ENCODE measurements at places on chromosomes 16 and 17.
A peak's percentile ranks its signal among the peaks of the same experiment; 100 is the strongest.

DNA sequence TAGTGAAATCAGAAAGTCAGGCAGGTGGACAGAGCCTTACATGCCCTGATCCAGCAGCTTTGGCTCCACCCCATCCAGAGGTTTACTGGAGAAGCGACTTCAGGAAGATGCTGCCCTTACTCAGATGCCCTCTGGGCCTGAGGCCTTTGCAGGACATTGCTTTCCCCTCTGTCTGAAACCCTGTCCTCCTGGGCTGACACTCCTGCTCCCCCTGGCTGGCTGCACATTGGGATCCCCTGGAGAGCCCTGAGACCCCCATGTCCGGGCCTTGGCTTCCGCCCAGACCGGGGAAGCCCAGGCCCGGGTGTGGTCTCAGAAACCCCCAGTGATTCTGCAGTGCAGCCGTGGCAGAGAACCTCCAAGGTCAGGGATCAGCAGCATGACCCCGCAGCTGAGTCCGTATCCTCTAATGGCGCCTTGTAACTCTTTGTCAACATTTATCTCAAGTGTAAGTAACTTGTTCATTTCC lies 36.6 kb downstream of the BCO1 start:
- no peak for DNase-seq

GRCh38 chr16:75494661-75495075 lies 573 bp downstream of the CHST6 start:
- no peak for DNase-seq

- DNase-seq, result no peak
Observed at GRCh38 chr16:74760007-74760767, 14.4 kb downstream of the FA2H start.

DNA sequence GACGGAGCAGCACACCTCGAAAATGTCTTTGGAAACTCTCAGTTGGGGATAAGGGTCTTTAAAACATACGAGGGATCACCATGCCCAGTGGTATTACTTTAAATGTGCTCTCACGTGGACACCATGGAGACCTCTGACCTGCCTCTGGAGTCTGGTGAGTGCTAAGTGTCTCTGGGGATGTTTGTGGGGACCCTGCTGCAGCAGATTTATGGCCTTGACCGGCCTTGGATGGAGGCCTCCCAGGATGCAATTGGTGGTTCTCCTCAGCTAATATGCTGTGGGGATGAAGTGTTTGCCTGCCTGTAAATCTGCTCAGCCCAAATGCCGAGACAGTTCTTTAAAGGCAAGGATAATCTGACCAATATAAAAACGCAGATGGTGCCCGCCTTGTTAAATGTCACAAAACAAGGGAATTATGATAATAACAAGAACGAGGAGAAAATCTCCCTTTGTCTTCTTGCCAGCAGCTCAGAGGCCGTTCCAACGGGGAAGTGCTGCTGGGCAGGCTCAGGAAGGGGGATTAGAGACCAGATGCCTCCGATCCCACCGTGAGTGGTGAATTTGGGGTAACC lies 154.4 kb downstream of the ABCC12 start:
- no peak for DNase-seq

GRCh38 chr16:71242601-71243000 lies 12.1 kb upstream of the HYDIN start:
- DNase-seq, result no peak

- no peak for DNase-seq
Observed at GRCh38 chr16:11367483-11367906, 22.2 kb downstream of the RMI2 start.

GRCh38 chr17:65485388-65486299 lies 75.8 kb downstream of the AXIN2 start:
- DNase-seq, result no peak

DNA sequence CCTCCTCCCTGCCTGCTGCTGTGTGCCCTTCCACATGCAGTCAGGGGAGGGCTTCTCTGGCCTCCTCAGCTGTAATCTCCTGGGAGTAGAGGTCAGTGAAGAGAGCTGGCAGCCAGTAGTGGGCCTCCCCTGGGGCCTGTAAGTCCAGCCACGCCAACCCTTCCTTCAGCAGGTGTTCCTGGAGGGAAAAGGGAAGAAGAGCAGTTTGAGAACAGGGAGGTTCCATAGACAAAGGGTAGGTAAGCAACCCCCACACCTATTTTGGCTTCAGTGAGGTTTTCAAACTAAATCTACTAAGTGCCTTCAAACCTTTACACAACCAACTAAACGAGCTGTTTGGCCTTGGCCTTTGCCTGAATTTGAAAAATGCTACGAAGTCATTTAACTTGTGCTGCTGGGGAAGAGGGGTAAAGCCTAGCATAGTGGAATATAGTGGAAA lies 14.2 kb downstream of the SNF8 start:
- DNase-seq, result no peak

DNA sequence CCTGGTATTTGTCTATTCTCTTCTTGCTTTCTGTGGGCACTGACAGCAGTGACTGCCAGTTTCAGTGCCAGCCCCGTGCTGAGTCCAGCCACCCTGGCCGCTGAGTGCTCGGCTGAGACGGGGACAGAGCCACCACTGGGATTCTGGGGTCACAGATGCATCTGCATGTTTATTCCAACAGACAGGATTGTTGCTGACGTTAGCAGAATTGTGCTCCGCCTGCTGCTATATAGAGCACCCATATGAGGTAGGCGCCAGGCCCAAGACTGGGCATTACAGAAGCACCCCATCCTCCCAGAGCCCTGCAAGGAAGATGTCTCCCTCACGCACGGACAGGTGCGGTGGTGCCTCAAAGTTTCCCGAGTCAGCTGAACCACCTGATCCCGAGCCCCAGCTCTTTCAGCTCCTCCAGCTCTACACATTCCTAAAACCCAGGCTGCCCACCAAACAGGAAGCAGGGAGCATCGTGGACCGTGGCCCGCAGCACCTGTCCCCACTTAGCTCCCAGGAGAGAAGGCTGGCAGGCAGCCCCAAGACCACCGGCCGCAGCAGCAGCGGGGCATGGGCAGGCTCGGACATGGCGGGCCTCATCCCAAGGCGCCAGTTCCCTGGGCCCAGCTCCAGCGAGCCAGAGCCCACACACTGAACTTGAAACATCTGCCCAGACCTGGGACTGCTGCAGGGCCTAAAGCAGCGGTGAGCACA lies 44.9 kb upstream of the RASD1 start:
- DNase-seq, result no peak

DNA sequence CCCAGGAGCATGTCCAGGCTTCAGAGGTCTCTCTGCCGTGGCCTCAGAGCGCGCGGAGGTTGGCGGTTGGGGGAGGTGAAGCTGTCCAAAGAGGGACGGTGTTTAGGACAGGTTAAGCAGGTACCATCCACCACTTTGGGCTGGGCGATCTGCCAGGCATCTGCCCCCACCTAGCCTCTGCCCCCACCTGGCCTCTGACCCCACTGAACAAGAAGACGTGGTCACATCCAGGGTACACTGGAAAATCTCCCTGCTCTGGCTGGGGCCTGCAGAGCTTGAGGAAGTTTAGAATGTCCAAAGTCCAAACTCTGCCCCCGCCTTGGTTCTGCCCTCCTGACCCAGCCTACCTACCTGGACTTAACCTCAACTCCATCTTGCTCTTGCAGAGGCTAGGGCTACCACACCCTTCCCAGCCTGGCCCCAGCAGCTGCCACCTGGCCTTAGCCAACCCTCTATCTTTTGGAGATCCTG lies 1.6 kb downstream of the ITGA3 start:
- DNase-seq, result no peak

GRCh38 chr17:43372273-43372911 lies 26.4 kb upstream of the ARL4D start:
- DNase-seq, result peak; percentile 59

- DNase-seq, result no peak
Observed at GRCh38 chr16:66513111-66513723, 36.7 kb downstream of the TK2 start.

DNA sequence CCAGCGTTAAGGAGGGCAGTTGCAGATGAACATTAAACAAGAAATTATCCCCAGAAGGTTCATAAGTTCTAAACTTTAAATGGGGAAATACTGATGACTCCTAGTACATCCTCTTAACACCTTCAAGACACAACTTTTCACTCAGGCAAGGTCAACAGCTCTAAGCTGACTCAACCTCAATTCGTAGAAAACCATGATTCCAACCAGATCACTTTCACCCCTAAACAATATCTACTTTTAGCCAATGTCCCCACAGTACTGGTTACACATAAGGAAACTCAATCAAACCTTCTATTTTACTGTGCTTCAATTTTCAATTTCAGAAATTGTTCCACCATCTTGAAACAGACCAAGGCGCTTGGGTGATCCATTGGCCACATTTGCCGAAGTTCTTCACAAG lies 2.3 kb downstream of the CDYL2 start:
- DNase-seq, result no peak

DNA sequence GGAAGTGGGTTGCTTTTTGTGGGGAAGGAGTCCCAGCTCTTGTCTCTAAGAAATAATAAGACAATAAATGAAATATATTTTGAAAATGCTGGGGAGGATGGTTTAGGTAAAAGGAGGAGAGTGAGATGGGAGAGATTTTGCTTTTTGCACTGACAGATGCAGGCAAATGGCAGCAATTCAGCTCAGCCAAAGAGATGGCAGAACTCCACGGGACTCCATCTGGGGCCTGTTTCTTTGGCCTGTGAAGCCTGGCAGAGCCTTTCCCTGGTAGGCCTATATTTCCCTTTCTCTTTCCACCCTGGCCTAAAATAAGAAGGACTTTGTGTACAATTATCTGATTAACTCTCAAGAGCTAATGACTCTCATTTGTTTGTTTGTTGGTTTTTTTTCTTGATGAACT lies 1525.1 kb downstream of the CDH11 start:
- DNase-seq, result no peak

GRCh38 chr16:78323315-78323714 lies 223.9 kb downstream of the WWOX start:
- DNase-seq, result no peak

DNA sequence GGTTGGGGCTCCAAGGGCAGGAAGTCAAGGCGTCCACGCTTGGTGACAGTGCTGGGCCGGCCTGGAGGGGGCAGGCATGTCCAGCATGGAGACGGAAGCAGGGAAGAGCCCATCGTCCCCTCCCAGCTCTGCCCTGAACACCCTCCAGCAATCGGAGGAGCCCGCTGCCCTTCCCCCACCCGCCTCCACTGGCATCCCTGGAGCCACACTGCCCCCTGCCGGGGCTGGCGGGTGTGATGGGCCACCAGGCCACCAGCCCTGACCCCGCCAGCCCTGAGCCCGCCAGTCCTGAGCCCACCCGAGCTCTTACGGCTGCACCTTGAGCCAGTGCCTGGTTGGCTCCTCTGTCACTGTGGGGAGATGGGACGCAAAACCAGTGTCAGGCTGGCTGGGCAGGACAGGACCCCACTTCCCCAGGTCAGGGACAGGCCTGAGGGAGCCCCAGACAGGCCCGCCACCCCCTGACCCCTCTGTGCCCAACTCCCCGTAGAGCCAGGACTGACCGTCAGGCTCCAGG lies 4.1 kb upstream of the CDH15 start:
- DNase-seq, result peak; percentile 68

DNA sequence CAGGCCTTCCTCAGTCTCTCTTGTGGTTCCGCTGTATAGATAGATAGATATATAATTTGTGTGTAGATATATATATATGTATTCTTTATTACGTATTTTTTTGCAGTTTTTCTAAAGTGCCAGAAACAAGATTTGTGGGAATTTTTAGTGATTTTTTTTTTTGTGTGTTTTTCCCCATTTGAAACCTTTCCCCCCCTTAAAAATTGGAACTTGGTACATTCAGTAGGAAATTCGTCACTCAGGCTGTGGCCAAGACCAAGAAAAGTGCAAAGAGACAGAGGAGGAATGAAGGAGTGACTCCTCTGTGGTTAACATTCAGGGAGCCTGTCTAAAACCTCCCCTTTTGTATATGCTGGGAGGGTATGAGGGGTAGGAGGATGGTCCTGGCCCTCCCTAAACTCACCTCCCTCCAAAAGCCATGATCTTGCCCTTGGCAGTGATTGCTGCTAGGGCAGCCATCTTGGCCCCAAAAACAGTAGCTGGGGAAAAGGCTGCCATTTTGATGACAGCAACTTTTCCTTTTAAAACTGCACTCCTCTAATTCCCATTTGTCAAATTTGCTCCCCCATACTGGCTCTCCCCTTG lies 15.2 kb downstream of the CHRNB1 start:
- no peak for DNase-seq

Data from hematopoietic multipotent progenitor cell (in vitro differentiated cells).